ENCODE measurements at places on chromosomes 6 and 20. TPM values are rescaled to one million over a fixed set of nuclear protein-coding genes. Genes with fewer than 3 reads are reported as not detected.

Gene OR2H2
- not detected for total RNA-seq

Gene CGAS
- 7.4 TPM for total RNA-seq

Gene CCN5
- 1.5 TPM for total RNA-seq

Gene FOXC1
- total RNA-seq: 1.5 TPM

Gene BTNL2
- total RNA-seq: not detected

Gene PABPC1L
- 11.5 TPM for total RNA-seq

Gene DHX35
- 15.2 TPM for total RNA-seq

Gene ULBP2
- 2.6 TPM for total RNA-seq

Gene SYTL3
- total RNA-seq: 2.8 TPM
